H9 (cell line): ENCODE measurements at places on chromosomes 12 and 14. TPM values are rescaled to one million over a fixed set of nuclear protein-coding genes. Genes with fewer than 3 reads are reported as not detected.

GRCh38 chr14:65959563-65960024 lies 526.6 kb upstream of the CCDC196 start:
- no peaks in the 10 kb centered on the region for H3K36me3 ChIP-seq
- H3K27me3 ChIP-seq: no peaks in the 10 kb centered on the region
- DNase-seq: no peak
- peaks cover 7% of the 10 kb centered on the region; the same call in 1 of the 2 replicates for H3K4me1 ChIP-seq

SIX6 gene
- total RNA-seq: not detected in 2 replicates

DNA sequence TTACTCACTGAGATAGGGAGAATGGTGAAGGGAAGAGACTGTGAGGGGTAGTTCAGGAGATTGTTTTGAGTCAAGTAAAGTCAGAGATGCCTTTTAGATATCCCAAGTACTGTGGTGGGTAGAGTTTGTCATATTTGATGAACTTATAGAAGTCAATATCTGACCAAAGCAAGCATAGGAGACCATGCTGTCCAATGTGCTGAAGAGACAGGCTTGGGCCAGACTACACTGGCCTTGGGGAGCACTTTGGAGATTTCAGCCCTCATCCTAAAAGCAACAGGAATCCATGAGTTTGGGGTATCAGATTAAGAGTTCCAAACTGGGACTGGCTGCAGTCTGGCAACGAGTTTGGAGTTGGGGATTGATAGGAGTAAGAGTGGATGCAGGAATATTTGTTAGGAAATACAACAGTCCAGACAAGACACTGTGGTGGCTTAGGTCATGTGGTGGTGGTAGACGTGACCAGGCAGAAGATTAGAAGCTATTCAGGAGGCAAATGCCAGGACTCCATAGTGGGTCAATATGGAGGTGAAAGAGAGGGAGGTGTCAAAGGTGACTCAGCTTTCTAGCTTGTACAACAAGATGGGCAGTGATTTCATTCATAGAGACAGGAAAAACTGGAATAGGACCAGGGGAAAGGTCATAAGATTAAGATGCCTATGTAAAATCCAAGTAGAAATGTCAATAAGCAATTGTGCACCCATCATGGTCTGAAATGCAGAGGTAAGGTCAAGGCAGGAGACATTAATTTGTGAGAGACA lies 81.9 kb downstream of the FAR2 start:
- H3K27ac ChIP-seq: no peak overlapping the region
- no peaks in the 10 kb centered on the region for H3K27me3 ChIP-seq
- H3K4me1 ChIP-seq: no peaks in the 10 kb centered on the region; the same call in 1 of the 2 replicates
- no peaks in the 10 kb centered on the region for H3K36me3 ChIP-seq

GRCh38 chr12:223841-224240 lies 9.9 kb upstream of the SLC6A12 start:
- no peaks in the 10 kb centered on the region for H3K27me3 ChIP-seq
- no peak overlapping the region for H3K27ac ChIP-seq
- no peaks in the 10 kb centered on the region for H3K36me3 ChIP-seq
- no peaks in the 10 kb centered on the region for H3K4me1 ChIP-seq

SERPINA3 gene
- total RNA-seq: not detected in 2 replicates

TIMELESS gene
- 64.9 and 68.0 TPM in 2 replicates for total RNA-seq

METTL25 gene
- total RNA-seq: 10.9 and 11.6 TPM in 2 replicates

DNA sequence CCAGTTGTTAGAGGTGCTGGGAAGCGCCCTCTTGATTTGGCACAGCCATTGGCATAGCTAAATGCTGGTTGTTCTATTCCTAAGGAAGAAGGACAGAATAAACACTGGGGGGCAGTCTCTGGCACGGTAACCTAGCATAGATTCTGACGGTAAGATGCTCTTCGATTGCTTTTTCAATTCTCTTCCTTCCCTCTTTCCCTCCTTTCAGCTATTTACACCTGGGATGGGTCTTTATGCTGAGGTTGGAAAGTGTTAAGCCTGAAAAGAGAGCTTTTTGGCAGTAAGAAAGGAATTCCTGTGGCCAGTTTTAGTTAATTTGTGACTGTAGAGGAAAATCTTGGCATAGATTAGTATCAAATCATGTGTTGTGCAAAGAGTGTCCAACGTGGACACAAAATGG lies 162.8 kb downstream of the SNAPC1 start:
- H3K27ac ChIP-seq: no peak overlapping the region
- H3K4me3 ChIP-seq: no peak overlapping the region
- DNase-seq: peak; percentile 49
- no peaks in the 10 kb centered on the region for H3K36me3 ChIP-seq
- H3K4me1 ChIP-seq: peaks cover 14% of the 10 kb centered on the region
- H3K27me3 ChIP-seq: no peaks in the 10 kb centered on the region

GRCh38 chr14:80005561-80005960 lies 205.7 kb downstream of the DIO2 start:
- DNase-seq: no peak
- H3K4me3 ChIP-seq: no peak overlapping the region
- H3K27ac ChIP-seq: no peak overlapping the region
- no peaks in the 10 kb centered on the region for H3K27me3 ChIP-seq
- no peaks in the 10 kb centered on the region for H3K4me1 ChIP-seq
- H3K36me3 ChIP-seq: no peaks in the 10 kb centered on the region

ESYT1 gene
- 111 and 112 TPM in 2 replicates for total RNA-seq

DNA sequence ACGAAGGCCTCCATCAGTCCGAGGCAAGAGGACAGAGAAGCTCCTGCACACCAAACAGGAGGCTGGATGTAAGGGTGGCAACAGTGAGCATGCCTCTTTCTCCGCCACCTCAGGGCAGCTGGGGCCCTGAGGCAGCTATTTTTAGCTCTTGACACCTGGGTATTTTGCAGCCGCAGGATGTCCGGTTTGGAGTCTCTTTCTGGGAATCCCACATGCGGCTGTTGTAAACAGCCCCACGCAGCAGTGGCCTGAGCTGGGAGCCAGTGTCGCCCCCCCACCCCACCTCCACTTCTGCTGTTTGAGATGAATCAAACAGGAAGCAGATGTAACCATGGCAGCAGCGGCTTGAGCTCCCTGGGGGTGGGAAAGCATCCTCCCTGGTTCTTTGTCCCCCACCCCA lies 11.7 kb downstream of the HDAC7 start:
- H3K4me1 ChIP-seq: peaks cover 22% of the 10 kb centered on the region
- no peak overlapping the region for H3K27ac ChIP-seq
- H3K36me3 ChIP-seq: peaks cover 2% of the 10 kb centered on the region; the same call in 2 of the 3 replicates
- no peaks in the 10 kb centered on the region for H3K27me3 ChIP-seq
- H3K4me3 ChIP-seq: no peak overlapping the region

- H3K36me3 ChIP-seq: no peaks in the 10 kb centered on the region
- no peak overlapping the region for H3K4me3 ChIP-seq
- H3K27me3 ChIP-seq: peaks cover 31% of the 10 kb centered on the region
- peak; percentile 37 for DNase-seq
- H3K27ac ChIP-seq: no peak overlapping the region
Measured at GRCh38 chr12:57244312-57244696, 6.7 kb downstream of the STAC3 start.

DNA sequence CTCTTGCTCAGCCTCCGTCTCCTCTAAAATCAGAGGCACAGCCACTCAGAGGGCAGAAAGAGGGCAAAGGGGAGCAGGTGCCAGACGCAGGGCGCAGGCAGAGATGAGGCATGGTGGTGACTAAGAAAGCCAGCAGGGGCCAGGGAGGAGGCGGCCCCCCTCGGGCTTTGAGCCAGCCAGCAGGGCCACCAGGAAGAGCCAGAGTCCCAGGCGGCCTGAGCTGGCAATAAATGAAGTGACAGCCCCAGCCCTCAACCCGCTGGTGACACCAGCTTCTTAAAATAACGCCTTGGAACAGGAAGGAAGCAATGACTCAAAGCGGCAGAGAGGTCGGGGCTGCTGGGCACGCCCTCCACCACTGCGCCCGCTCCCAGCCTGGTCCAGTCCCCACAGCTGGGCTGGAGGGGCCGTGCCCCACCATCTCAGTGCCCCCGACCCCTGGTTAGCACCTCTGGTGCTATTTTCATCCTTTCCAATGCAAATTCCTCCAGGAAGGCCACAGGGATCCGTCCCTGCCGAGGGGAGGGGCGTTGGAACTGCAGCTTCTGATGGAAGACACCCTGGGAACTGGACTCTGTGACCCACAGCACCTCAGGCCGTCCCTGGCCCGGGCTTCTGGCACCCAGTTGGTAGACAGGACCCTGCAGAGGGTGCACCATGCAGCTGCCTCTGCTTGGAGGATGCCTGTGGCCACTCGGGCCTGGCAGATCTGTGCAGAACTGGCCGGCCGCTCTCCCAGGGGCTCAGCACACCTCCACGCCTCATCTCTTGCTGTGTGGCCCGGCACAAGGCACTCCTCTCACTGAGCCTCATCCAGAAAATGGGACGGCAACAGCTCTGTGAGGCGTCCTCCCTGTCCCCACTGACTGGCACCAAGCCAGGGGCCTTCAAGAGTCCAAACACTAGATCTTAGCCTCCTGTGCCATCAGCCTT lies 113.7 kb downstream of the NCOR2 start:
- no peak for DNase-seq
- no peaks in the 10 kb centered on the region for H3K4me1 ChIP-seq
- no peak overlapping the region for H3K4me3 ChIP-seq
- peaks cover 5% of the 10 kb centered on the region; the same call in 2 of the 3 replicates for H3K36me3 ChIP-seq

KRT6C gene
- not detected in 2 replicates for total RNA-seq

TESPA1 gene
- not detected in 2 replicates for total RNA-seq

- H3K36me3 ChIP-seq: no peaks in the 10 kb centered on the region
- H3K27me3 ChIP-seq: no peaks in the 10 kb centered on the region
- no peak for DNase-seq
- no peak overlapping the region for H3K4me3 ChIP-seq
- peaks cover 2% of the 10 kb centered on the region; the same call in 1 of the 2 replicates for H3K4me1 ChIP-seq
Measured at GRCh38 chr12:2759733-2760132, 35.0 kb upstream of the FKBP4 start.

DNA sequence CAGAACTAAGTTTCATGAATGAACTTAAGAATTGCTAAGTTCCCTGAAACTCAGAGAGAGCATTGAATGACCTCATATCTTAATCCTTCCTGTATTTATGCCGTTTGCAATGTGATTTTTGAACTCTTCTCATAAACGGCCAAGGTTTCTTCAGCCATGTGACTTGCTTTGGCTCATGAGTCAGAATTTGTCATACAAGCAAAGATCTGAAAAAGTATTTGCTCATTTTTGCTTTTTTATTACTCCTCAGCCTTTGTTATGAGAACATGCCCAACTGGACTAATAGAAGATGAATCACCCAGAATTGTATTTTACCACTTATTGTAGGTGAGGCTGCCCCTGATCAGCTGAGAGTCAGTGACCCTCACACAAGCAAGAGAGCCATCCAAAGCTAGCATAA lies 693.8 kb downstream of the BCL11B start:
- H3K4me1 ChIP-seq: no peaks in the 10 kb centered on the region
- peaks cover 2% of the 10 kb centered on the region; the same call in 2 of the 3 replicates for H3K36me3 ChIP-seq
- no peaks in the 10 kb centered on the region for H3K27me3 ChIP-seq
- H3K4me3 ChIP-seq: no peak overlapping the region
- no peak overlapping the region for H3K27ac ChIP-seq

DNA sequence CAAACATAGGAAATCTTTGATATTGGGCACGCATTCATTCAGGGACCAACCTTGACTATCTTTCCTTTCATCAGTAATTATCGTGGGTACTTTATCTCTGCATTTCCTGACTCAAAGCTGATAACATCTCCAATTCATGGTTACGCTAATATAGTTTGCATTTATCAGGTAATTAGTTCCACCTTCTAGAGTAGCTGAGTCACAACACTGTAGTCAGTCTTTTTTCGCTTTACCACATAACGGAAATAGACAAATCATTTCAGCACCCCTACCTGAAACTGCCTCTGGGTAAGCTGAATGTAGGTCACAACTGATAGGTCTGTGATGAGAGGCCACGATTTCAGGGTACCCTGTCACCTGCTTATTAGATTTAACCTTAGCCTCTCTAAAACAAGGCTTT lies 36.7 kb upstream of the IL22 start:
- H3K4me1 ChIP-seq: no peaks in the 10 kb centered on the region; the same call in 1 of the 2 replicates
- H3K4me3 ChIP-seq: no peak overlapping the region
- no peaks in the 10 kb centered on the region for H3K36me3 ChIP-seq
- no peaks in the 10 kb centered on the region for H3K27me3 ChIP-seq

DNA sequence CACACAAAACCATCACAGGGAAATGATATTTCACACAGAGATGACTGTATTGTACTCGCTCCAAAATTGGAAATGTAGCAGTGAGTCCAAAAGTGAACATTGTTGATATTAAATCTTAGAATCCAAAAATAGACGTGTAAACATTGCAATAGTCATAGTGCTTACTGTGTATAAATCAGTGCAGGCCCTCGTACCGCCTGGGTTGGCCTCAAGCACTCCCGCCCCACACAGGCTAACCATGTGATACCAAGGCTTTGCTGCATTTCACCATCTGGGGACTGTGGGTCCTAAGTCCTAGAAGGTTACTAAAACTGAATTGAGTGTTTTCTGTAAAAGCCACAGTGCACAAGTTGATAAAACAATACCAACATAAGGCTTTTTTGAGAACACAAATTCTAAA lies 107.3 kb downstream of the PPP2R5E start:
- H3K27ac ChIP-seq: no peak overlapping the region
- H3K4me1 ChIP-seq: peaks cover 3% of the 10 kb centered on the region; the same call in 1 of the 2 replicates
- H3K36me3 ChIP-seq: no peaks in the 10 kb centered on the region
- DNase-seq: no peak

GRCh38 chr12:27906658-27907473 lies 65.7 kb downstream of the PTHLH start:
- H3K4me3 ChIP-seq: no peak overlapping the region
- peaks cover 4% of the 10 kb centered on the region; the same call in 1 of the 2 replicates for H3K4me1 ChIP-seq
- no peaks in the 10 kb centered on the region for H3K27me3 ChIP-seq
- DNase-seq: no peak

GRCh38 chr14:87186737-87187136 lies 806.2 kb downstream of the GALC start:
- peaks cover 5% of the 10 kb centered on the region; the same call in 1 of the 2 replicates for H3K4me1 ChIP-seq
- DNase-seq: peak; percentile 35
- no peak overlapping the region for H3K27ac ChIP-seq
- peak overlapping the region; percentile 27; the same call in 2 of the 3 replicates for H3K4me3 ChIP-seq

DNA sequence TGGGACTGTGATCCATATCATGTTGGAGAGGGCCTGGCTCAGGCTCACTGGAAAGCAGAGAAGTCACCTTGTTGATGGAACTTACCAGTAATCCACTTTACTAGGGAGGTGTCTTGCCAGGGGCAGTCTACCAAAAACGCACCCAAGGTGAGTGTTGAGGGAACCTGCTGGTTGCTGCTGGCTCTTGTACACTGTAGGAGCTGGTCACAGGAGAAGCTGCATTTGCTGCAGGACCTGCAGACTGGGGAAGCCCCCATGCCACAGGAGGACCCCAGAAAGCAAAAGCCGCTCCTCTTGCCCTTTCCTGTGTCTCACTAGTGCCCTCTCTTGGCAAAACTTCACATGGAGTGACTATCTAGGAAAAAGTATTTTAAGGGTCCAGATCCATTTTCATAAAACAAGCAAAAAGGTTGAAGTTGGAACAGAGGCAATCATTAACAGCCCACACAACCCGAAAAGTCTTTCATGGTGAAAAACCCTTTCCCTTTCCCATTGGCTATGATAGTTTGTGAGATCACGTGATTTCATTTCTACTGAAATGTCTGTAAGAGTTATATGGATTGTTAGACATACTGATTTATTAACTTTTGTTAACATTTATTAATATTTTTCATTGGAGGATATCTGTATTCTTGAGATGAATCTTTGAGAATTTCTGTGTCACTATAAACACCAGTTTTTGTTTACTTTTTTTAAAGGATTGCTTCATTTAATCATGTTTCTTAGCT lies 59.2 kb downstream of the RASSF8 start:
- H3K4me1 ChIP-seq: no peaks in the 10 kb centered on the region
- no peaks in the 10 kb centered on the region for H3K27me3 ChIP-seq
- H3K27ac ChIP-seq: no peak overlapping the region
- peak; percentile 82 for DNase-seq
- no peaks in the 10 kb centered on the region for H3K36me3 ChIP-seq
- H3K4me3 ChIP-seq: no peak overlapping the region
